ENCODE measurements at places on chromosomes 11 and 22.

DNA sequence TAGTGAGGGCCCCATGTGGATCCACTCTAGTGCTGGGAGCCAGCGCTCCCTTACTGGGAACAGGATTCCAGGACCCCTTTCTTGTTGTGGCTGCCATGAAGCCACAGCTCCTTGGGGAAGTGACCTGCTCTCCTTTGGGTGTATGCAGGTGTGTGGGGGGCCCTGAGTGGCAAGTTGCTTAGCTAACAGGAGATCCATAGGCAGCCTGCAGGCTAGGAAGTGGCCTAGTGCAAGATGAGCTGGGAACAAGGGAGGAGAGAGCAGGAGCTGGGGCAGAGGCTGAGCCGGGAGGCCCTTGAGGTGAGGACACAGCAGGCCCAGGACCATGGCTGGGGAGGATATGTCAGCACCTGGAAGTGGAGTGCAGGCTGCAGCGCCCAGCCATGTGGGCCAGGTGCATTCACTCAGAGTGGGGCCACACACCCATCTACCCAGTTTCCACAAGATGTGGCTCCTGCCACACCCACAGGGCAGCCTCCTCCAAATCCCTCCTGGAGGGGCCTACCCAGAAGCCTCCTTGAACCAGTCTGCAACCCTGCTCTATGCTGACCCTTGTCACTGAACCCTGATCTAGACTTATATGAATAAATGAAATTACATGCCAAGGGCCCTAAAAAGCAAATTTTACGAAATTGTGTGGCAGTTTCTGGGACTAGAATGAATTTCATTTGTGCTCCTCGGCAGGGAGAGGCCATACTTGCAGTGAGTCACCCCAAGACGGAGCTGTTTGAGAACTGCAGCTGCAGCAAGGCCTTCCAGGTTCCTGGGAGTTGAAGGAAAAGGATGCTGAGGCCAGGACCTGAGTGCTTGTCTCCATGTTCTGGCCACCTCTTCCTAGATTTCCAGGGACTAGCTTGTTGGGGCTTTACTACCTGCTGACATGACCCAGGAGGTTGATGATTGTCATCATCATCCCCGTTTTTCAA, 3.2 kb downstream of the THAP7 start:
- no peak for DNase-seq

DNA sequence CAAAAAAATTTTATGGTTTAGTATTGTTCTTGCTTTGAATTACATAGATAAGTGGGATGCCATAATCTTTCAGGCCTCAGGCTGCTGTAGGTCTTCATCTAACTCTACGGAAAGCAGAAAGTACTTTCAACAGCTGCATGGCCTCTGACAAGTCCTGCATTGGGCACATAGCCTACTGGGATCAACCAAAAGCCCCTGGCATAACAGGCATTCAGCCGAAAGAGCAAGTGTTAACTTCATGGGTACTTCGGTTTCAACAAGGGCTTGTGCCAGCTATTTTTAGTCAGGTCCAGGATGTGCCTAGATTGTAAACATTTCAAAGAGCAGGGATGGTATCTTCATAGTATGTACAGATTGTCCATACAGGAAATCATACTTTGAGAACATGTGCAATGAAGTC, 3.1 kb downstream of the SLN start:
- DNase-seq = no peak

DNA sequence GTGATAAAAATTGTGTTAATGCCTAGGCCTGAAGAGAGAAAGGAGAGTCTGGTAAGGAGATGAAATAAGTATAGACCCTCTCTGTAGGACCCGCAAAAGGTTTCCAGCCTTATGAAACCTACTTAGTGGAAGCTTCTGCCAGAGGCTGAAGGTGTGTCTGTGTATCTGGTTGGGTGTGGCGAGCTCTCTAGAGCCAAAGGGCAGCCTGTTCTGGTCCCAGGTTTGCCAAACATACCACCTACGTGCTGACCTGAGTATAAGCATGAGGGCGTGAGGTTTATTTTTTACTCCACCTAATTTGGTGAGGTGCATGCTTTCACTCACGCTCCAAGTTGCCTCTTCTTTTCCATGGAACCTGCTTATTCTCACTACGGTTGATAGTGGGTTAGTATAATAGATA, 5.6 kb downstream of the CSTPP1 start:
- no peak for DNase-seq

DNA sequence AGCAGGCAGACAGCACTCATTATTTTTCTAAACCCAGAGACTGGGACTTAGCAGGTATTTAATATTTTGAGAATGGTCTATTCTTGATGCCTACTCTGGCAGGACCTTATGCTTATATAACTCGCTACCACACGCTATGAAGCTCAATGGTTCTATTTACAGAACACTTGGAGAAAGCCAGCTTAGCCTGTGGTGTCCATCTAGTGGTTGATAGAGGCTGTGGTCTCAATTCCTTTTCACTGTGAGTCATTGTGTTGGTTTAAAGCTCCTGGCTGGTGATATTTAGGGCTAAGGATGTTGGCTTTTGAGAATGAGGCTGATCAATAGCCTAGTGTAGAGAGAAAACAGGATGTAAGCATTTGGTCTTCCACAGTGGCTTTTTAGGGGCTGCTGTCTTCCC, 206.4 kb downstream of the DBX1 start:
- DNase-seq = no peak

- no peak for DNase-seq
Measured at GRCh38 chr11:16899708-16900303, 114.4 kb downstream of the PLEKHA7 start.

DNA sequence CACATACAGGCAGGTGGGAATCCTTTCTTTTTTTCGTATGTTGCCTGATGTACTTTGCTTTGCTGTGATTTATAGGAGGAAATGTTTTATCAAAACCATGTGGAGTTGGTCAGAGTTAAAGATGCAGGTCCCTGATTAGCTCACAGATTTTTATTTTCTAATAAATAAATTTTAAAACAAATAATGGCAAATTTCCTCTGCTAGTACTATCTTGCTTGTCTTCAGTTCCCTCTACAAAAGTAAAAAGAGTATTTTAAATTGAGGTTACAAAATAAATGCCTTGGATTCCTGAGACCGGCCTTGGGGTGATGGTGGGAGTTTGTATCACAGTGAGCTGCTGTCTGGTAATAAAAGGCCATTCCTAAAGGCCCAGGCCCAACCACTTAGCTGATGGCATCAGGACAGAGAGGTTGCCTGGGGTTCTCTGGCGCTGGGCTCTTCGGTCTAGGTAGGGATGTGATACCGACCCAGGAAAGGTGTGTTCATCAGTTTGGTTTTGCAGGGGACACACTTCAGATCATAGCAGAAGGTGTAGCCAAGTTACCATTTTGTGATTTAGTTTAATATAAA, 129.0 kb downstream of the TBC1D22A start:
- DNase-seq = peak; percentile 84

DNA sequence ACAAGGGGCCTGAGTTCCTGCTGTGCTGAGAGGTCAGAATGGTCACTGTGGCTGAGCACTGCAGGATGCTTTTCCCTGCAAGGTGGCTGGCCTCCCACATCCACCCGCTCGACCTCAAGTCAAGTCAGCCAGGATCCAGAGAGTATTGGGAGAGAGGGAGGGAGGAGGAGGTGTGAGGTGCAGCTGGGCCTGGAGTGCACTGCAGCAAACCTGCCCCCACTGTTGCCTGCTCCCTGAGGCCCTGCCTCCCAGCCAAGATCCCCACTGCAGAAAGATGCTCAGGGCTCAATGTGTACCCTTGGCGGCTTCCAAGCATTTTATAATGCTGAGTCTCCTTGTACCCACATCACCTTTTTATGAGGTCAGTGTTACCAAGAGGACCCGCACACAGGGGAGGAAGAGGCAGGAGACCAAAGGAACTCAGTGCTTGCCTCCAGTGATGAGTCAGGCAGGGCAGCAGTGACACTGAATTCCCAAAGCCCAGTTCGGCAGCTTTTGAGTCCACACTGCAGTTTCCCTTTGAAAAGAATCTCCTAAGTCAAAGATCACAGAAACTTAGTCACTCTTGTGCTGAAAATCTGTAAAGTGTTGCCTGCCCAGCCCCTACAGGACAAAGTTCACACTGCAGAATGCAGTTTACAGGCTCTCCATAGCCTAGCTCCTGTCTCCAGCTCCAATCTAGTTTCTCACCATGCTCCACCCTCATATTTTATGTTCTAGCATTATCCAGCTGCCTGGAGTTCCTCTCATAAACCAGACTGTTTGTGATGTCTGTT, 3.1 kb downstream of the ENDOD1 start:
- DNase-seq = peak; percentile 34

DNA sequence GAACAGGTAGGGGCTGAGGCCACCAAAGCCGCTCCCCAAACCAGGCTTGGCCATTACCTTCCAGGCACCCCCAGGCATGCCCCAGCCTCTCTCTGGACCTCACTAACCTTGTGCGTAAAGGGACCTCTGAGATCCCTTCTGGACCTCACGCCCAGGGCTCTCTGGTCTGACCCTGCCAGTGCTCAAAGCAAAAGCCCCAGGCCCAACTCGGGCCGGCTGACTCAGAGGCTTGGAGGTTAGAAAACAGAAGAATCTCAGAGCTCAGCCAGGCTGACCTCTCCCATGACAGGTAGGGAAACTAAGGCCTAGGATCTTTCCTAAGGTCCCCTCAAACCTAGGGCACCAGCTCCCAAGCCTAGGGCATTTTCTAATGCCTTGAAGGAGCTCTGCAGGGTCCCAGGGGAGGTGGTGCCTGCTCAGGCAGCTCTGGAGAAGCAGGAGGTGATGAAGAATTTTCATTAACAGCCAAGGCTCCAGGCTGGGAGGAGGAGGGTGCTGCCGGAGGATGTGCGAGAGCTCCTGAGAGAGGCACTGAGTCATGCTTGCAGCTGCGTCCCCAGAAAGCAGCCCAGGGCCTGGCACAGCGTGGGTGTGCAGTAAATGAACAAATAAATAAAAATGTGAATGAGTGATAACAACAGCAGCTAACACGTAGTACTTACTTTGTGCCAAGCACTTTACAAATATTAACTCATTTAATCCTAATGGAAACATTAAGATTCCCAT, 25.6 kb downstream of the ARRB1 start:
- DNase-seq = no peak

- DNase-seq = no peak
Measured at GRCh38 chr22:17769716-17770082, 4.6 kb downstream of the BID start.

- no peak for DNase-seq
Measured at GRCh38 chr11:19802773-19803293, 90.2 kb downstream of the NAV2 start.

DNA sequence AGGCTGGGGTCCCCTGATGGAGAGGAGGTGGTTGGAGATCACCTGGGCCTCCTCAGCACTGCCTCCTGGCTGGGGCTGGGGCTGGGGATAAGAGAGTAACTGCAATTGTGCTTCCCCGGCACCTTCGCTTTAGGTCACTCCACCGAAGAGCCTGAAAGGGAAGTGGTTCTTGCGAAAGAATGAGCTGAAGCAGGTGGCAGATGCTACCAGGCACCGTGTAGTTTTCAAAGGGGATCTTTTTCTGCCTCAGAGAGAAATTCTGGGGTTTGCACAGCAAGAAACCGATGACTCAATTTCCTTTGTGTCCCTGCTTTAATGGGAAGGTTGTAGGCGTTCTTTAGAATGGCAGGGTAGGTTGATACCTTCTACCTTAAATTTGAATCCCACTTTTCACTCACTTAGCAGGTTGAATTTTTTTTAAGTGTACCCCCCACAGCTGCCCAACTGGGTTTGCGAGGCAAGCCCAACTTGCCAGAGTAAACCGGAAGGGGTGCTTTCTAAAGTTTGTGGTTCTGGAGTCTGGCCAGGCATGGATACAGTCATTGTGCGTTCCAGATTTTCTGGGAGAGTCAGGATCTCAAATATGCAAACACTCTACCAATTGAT, 5.3 kb downstream of the CD44 start:
- DNase-seq = no peak

DNA sequence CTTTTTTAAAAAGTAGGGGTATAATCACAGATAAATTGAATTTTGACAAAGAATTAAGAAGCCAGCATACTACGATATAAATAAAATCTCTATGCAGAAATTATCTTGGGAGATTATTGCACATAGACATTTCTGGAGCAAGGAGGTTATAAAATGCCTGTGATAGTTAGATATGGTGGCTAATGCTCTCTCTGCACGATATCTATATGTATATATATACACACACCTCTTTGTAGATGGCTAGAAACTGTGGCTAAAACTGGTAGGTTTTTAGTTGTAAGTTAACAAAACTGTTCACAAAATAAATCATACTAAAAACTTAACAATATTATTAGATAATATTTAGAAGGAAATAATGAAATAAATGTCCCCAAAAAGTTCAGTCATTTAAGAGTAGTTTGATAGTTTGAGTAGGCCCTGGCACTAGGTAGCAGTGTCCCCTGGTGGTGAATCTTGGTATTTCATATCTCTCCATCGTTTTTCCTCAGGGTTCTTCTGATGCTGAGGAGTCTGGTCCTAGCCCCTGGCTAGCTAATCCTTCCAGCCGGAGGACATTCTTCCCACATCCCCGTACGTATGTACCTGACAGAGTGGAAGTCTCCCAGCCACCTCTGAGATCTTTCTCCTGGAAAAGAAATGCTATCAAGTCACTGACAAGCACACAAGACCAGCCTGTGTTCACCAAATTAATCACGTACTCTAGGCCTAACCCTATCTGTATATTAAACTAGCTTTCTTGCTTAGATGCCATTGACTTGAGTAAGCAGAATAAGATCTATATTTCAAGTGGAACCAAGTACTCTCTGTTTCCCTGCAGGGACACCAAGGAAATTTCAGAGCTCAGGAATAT, 32.2 kb downstream of the ART5 start:
- peak; percentile 75 for DNase-seq

DNA sequence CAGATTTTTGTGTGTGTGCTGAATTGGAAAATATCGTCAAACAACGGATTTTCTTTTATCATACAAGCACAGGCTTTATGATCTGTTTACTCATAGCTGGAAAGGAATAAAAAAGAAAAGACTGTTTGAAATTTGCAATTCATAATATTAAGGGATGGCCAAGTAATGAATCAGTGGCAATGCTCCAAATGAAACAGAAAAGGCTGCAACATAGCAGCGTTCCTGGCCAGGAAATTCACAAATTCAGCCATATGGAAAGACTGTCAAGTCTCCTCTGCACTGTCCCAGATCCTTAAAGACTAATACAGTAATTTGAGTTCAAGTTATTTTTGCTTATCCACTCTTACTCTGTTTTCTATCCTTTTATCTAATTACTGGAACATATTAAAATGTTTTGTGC, 98.2 kb downstream of the MSANTD4 start:
- no peak for DNase-seq

DNA sequence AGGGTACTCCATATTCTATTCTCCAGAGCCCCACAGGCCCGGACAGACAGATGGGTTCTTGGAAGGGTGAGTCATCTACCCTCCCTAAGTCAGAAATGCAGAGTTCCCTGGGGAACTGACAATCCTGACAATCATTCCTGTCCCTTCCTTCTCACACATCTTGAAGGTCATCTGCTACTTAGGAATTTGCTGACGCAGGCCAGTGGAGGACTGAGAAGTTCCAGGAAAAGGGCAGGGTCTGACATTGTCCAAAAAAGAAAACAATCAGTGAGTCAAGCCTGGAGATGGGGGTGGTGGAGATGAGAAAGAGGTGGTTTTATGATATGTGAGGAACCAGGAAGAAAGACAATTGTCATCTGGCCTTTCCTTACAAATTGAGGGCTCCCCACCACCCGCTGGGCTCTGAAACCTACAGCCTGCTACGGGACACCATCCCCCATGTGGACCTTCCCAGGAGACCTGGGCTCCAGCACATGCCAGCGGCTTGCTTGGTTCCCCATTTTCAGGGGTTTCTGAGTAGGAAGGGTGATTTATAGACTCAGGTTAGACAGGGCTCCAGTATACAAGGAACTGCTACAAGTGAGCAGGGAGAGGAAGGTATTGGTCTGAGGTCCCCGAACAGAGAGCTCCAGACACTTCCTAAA, 12.9 kb downstream of the CD59 start:
- no peak for DNase-seq
